Left ventricle myocardium superior (tissue), 1 donor: ENCODE measurements at places on chromosomes 16 and 17. TPM values are rescaled to one million over a fixed set of nuclear protein-coding genes. Genes with fewer than 3 reads are reported as not detected.
A peak's percentile ranks its signal among the peaks of the same experiment; 100 is the strongest.

Gene USP6
- 0.15 TPM for total RNA-seq

Gene INO80E
- total RNA-seq: 31.3 TPM

DNA sequence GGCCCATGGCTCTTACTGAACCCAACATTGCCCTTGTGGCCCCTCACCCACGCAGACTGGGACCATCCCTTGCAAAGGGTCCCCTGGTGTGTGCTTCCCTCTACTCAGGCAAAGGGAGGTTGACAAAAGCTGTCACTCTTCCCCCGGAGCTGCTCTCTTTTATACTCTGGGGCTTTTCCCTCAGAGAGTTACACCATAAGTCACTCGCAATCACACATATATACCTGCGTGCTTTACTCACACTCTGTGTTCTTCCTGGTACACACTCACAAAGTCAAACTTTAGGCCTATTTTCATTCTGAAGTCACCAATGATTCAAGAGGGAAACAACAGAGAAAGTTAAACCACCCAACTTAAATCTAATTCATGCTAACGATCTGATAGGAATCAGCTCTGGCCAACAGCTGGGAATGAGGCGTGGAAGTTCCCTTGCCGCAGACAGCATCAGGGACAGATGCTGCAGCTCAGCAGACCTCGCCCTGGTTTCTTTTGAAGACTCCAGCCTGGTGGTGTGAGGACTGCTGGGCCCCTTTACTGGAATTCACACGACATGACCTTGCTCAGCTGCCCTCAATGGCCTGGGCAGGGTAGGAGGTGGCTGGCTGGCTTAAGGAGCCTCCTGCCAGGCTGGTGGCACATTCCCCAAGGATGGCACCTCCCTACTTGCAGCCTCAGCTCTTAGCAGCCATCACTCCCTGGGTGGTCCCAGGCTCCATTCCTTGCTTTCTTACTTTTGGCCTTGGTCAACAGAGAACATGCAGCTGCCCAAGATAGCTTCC is 27.3 kb downstream of the HIC1 start:
- no peak for DNase-seq

GRCh38 chr16:81625544-81626153 is 153.4 kb upstream of the PLCG2 start:
- DNase-seq: peak; percentile 71

DNA sequence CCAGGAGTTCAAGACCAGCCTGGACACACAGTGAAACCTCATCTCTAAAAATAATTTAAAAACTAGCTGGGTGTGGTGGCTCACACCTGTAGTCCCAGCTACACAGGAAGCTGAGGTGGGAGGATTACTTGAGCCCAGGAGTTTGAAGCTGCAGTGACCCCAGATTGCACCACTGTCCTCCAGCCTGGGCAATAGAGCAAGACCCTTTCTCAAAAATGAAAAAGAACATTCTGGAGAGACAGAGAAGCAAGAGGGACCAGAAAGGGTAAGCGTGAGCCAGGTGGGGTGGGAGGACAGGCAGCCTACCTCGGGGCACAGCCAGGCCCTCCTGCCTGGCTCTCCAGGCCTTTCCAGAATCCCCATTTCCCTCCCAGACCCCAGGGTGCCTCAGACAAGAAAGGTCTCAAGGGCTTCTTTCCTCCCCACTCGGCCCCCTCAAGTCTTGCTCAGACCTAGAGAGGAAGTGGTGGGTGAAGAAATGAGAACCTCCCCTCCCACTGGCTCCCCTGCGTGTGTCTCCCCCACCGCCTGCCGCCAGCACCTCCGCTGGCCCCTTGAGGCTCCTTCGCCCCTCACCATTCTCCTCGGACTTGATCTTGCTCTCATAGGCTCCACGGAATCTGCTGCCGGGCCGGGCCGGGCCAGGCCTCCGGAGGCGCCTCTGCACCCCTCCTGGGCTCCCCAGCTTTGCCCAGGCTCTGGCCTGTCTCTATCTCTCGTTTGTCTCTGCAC is 503 bp downstream of the C16orf54 start:
- no peak for DNase-seq

Gene C17orf50
- not detected for total RNA-seq

- DNase-seq: peak; percentile 92
Measured at GRCh38 chr16:4935241-4935855, 1.6 kb downstream of the PPL start.

Gene TLCD3B
- not detected for total RNA-seq

- no peak for DNase-seq
Measured at GRCh38 chr16:14196011-14196410, 124.9 kb downstream of the MRTFB start.

GRCh38 chr17:17446666-17447155 is 30.1 kb upstream of the MED9 start:
- DNase-seq: no peak

- no peak for DNase-seq
Measured at GRCh38 chr17:3556916-3557767, 470 bp downstream of the TRPV3 start.

DNA sequence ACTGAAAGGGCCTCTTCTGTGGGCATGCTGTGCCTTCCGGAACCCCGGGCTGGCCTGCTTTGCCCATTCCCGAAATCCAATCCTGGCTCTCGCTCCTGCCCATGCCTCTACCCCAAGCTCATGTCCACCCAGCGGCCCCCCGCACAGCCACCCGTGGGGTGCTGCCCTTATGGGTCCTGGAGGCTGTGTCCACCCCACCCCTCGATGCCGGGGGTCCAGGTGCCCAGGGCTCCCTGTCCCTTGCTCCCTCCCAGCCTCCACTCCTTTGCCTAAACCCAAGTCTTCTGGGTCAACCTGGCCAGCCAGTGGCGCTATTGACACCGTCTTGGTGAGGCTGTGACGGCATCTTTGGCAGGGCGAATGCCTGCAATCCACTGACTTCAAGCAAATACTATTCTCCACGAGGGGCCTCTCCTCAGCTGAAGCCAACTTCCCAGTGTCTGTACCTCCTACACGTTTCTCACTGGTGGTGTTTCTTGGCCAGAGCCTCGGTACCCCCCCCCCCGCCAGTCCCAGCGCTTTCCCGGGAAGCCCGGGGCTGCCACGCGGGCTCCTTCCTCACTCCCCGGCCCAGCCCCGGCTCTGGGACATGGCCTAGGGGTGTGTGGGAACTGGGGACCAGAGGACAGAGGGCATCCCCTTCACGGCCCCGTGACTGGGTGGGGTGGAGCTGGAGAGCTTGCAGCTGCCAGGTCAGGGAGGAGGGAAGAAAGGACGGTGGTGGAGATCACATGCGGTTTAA is 12.2 kb upstream of the DUS1L start:
- no peak for DNase-seq

GRCh38 chr17:80513892-80514291 is 30.7 kb upstream of the RPTOR start:
- DNase-seq: no peak

Gene NOXO1
- not detected for total RNA-seq

DNA sequence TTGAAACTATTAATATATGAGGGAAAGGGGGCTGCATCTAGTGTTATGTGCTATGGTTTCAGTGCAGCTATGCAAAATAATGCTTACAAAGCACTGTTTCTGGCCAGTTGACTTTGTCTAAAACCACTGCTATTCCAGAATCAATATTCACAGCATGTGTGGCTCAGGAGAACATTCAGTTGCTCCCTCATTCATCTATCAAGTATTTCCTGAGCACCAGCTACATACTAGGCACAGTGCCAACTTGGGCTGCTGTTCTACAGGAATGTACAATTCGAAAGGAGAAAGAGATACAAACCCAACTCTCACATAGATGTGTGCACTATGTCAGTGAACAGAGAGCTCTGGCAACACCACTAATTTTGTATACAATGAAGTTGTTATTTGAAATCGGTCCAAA is 183.0 kb downstream of the PHKB start:
- DNase-seq: peak; percentile 34

DNA sequence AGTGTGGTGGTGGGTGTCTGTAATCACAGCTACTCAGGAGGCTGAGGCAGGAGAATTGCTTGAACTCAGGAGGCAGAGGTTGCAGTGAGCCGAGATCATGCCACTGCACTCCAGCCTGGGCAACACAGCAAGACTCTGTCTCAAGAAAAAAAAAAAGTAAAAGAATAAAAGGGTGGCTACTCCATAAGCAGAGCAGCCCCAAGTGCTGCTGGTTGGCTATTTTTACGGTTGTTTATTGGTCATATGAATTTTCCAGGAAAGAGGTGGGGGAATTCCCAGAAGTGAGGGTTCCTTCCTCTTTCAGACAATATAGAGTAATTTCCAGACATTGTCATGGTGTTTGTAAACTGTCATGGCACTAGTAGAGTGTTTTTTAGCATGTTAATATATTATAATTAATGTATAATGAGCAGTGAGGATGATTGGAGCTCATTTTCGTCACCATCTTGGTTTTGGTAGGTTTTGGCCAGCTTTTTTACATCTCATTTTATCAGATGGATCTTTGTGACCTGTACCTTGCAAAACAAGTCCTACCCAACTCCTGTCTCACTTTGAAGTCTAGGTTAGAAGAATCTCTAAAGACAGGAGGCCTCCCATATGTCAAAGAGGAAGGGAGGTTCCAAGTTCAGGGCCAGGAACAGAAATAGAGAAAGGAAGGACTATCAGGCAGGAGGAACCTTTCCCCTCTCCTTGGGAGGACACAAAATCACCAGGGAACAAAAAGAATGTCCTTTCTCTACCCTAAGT is 39.1 kb downstream of the HOXB1 start:
- no peak for DNase-seq

Gene NOG
- 0.22 TPM for total RNA-seq

GRCh38 chr16:6232056-6232455 is 1100.6 kb upstream of the RBFOX1 start:
- no peak for DNase-seq

GRCh38 chr16:50830698-50831097 is 88.8 kb downstream of the CYLD start:
- no peak for DNase-seq

GRCh38 chr17:31274252-31274651 is 22.8 kb downstream of the OMG start:
- DNase-seq: no peak
